ENCODE measurements at places on chromosomes 4 and X. TPM values are rescaled to one million over a fixed set of nuclear protein-coding genes. Genes with fewer than 3 reads are reported as not detected.

GSX2 gene
- total RNA-seq = not detected

SLC39A8 gene
- 11.3 TPM for total RNA-seq

BST1 gene
- 0.48 TPM for total RNA-seq

- no peak for DNase-seq
- no peak overlapping the region for H3K27ac ChIP-seq
- no peaks in the 10 kb centered on the region for H3K27me3 ChIP-seq
- H3K4me1 ChIP-seq = peaks cover 11% of the 10 kb centered on the region
Measured at GRCh38 chr4:15162046-15162445, 159.8 kb downstream of the CPEB2 start.

DNA sequence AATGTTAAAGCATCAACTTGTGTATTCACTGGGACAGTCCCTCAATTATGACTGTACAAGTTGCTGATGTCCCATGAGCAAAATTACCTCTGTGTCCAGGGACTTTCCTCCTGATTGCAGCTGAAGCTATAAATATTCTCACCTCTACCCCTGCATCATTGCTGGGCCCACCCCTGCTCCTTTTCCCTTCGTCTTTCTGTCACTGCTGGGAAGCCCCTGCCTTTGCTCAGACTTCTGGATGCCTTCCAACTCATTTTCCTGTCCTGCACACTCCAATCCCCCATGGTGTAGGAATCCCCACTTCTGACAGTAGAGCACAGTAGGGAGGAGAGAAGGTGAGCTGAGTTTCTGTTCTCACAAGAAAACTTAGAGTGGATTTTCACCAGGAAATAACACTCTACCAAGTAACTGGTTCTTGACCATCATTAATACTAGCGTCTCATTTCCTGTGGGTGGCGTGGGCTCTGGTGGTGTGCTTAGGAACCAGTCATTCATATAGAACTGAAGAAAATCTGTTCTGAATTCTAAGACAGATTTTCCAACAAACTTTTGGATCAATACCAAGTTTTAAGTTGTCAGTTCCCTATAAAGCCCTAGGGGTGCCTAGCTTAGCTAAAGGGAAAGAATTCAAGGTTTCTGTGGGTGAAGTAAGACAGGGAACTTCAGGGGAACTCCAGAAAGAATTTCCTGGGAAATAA, 136.2 kb upstream of the MED14 start:
- H3K36me3 ChIP-seq = peaks cover 8% of the 10 kb centered on the region
- no peak for DNase-seq
- no peak overlapping the region for H3K27ac ChIP-seq

- H3K27ac ChIP-seq = no peak overlapping the region
- no peaks in the 10 kb centered on the region for H3K4me1 ChIP-seq
- DNase-seq = no peak
- no peak overlapping the region for H3K4me3 ChIP-seq
- H3K36me3 ChIP-seq = peaks cover 38% of the 10 kb centered on the region
- no peaks in the 10 kb centered on the region for H3K27me3 ChIP-seq
Measured at GRCh38 chrX:47634871-47635575, 5.3 kb upstream of the CFP start.

- no peak for DNase-seq
- H3K4me1 ChIP-seq = peaks cover 9% of the 10 kb centered on the region
- H3K4me3 ChIP-seq = no peak overlapping the region
- H3K27ac ChIP-seq = no peak overlapping the region
- H3K36me3 ChIP-seq = no peaks in the 10 kb centered on the region
Measured at GRCh38 chr4:14182148-14182547, 554.6 kb upstream of the BOD1L1 start.

- no peak overlapping the region for H3K27ac ChIP-seq
- no peaks in the 10 kb centered on the region for H3K4me1 ChIP-seq
- no peaks in the 10 kb centered on the region for H3K27me3 ChIP-seq
- DNase-seq = no peak
- H3K4me3 ChIP-seq = no peak overlapping the region
Measured at GRCh38 chr4:126843492-126844067, 789.2 kb upstream of the INTU start.
